ENCODE measurements at places on chromosomes 6 and 20.
A peak's percentile ranks its signal among the peaks of the same experiment; 100 is the strongest.

GRCh38 chr20:24998631-24999445 is 6.3 kb upstream of the APMAP start:
- DNase-seq = peak; percentile 40

- peak; percentile 41 for DNase-seq
These were observed 170.2 kb downstream of the NFATC2 start for GRCh38 chr20:51372176-51372803.

DNA sequence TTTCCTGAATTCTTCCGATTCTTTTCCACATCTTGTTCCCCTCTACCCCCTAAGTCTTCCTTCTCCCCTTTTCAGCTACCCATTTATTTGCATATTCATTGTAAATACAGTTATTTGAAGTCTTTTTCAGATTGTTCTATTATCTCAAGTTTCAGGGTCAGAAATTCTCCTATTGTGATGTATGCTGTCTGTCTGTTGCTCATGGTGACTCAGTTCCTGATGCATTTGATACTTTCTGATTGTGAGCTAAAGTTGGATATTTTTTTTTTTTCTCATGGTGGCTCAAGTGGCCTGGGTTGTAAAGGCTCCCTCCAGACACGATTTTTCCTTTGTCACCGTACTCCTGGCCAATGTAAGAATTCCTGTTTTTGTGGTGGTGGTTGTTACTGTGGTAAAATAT is 4.9 kb upstream of the PI16 start:
- DNase-seq = no peak

DNA sequence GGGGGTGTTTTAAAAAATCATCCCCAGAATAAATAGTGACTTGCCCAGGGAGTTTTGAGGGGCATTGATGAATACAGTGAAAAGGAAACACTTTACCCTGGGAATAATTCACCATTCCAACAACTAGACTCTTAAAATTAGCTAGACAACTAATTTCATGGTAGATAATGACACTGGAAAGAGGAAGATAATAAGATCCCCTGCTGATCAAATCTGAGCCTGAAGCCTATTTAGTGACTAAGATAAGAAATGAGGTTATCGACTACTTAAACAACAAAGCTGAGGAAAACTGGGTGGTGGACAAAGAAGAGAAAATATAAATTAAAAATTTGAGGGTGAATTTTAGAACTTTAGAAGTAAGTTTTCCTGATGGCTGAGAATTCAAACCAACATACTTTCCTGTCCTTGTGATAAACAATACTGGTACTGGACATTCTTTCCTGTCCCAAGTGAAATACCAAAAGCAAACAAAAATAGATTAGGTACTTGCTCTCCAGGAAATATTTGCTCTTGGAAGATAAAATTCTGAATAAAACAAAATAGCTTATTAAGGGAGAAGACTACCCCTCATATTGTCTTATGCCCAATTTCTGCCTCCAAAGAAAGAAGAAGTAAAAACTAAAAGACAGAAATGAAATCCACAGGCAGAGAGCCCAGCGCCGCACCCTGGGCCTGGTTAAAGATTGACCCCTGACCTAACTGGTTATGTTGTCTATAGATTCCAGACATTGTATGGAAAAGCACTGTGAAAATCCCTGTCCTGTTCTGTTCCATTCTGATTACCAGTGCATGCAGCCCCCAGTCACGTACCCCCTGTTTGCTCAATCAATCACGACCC is 64.0 kb upstream of the ADGRF4 start:
- no peak for DNase-seq

DNA sequence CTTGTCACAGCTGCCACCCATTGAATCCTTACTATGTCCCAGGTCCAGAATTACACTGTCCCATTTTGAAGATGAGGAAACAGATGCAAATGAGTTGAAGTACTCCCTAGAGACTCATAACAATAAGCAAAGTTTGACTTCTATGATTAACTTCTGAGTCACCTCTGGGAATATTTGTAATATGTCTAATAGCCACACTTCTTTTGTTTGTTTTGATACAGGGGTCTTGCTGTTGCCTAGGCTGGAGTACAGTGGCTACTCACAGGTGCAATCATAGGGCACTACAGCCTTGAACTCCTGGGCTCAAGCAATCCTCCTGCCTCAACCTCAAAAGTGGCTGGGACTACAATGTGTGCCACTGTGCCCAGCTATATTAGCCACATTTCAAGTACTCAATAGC is 11.4 kb upstream of the SOX12 start:
- no peak for DNase-seq

- no peak for DNase-seq
These were observed 54.4 kb downstream of the ARFGEF2 start for GRCh38 chr20:48975955-48976354.

- no peak for DNase-seq
These were observed 90.0 kb downstream of the PRND start for GRCh38 chr20:4811661-4812181.

DNA sequence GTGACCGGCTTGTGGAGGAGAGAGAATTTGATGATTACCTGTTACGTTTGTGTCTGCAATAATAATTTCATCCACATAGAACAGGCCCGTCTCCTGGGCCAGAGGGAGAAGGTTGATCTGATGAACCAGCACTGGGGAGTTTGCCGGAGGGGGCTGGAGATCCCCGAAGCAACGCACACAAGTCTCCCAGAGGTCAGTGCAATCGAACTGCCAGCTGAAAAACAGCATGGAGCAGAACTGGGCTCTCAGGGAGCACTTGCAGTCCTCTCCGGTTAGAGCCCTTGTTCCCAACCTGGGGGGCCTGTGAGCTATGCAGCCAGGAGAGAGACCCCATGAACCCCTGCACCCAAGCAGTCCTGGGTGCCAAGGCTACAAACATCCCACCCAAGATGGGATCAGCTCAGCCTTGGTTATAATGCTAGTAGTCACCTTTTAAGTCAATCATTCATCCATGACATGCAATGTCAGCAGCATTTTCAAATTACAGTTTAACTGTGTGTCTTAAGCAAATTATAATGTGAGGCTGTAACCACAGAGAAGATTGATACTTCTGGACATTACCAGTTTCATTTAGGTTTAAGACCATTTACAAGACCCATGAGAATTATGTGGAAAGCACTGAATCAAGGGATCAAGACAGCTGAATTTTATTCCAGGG is 34.2 kb downstream of the PKHD1 start:
- DNase-seq = no peak

- no peak for DNase-seq
These were observed 455.4 kb downstream of the RNF144B start for GRCh38 chr6:18842534-18842933.

- no peak for DNase-seq
These were observed 19.9 kb downstream of the SLC2A4RG start for GRCh38 chr20:63759377-63759901.

GRCh38 chr6:8059129-8059528 is 5.1 kb downstream of the BLOC1S5 start:
- peak; percentile 38 for DNase-seq

DNA sequence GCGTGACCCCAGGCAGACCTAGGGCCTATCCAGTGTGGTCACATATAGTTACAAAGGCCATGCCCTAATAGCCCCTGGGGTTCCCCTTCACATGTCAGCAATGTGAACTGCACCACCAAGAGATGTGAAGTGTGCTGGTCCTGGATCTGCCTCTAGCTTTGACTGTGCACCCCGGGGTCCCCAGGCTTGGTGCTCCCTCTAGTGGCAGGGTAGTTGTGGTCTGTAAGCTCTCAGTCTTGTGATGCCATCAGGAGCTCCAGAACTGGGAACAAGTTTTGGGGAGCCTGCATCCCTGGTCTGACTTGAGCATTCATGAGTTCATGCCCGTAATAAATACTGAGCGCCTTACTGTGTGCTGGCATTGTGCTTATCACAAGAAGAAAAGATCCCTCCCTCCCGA is 143.4 kb downstream of the DHX35 start:
- no peak for DNase-seq

DNA sequence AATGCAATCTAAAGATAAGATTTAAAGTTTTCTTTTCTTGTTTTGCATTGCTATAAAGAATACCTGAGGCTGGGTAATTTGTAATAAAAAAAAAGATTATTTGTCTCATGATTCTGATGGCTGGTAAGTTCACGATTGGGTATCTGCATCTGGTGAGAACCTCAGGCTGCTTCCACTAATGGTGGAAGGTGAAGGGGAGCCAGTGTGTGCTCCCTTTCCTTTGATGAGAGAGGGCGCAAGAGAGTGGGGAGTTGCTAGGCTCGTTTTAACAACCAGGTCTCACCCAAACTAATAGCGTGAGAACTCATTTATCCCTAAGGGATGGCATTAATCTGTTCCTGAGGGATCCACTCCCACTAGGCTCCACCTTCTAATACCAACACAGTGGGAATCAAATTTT is 353.2 kb downstream of the BTBD3 start:
- DNase-seq = no peak

DNA sequence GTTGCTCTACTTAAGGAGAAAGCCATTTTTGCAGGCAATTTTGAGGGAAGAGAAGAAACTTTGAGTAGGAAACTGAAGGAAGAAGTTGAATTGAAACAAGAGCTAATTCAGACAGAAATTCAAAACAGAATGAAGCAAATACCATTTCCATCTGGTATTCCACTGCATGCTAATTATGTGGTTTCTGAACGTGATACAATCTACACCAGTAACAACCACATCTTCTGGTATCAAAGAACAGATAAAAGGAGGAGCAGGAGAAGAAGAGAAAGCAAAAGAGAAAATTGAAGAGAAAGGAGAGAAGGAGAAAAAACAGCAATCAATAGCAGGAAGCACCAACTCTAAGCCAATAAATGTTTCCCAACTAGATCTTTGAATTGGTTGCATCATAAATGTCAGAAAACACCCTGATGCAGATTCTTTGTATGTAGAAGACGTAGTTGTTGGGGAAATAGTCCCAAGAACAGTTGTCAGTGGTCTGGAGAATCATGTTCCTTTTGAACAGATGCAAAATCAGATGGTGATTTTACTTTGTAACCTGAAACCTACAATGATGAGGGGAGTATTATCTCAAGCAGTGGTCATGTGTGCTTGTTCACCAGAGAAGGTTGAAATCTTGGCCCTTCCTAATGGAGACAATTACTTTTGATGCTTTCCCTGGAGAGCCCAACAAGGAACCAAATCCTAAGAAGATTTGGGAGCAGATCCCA is 132.4 kb downstream of the MACROD2 start:
- DNase-seq = no peak

GRCh38 chr6:135270676-135271536 is 89.8 kb downstream of the MYB start:
- no peak for DNase-seq

GRCh38 chr20:4522310-4522709 is 199.4 kb upstream of the PRND start:
- DNase-seq = no peak

DNA sequence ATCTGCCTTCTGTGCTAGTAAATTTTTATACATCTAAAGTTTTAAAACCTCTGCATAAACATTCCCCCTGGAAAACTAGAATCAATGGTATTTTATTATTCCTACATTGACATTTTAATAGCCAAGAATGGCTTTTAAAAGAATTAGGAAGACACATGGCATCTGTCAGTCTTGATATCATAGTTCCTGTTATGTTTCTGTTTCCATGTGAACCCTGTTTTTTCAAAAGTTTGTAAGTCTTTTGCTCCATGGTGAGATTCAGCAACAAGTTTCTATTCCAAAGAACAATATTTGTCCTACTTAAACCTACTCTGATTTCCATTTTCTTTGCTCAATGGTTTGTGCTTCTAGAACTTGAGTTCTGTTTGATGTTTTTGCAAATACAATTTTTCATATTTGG is 95.2 kb downstream of the PLEKHG1 start:
- no peak for DNase-seq

- no peak for DNase-seq
These were observed 13.5 kb upstream of the SNRPC start for GRCh38 chr6:34743625-34744293.

DNA sequence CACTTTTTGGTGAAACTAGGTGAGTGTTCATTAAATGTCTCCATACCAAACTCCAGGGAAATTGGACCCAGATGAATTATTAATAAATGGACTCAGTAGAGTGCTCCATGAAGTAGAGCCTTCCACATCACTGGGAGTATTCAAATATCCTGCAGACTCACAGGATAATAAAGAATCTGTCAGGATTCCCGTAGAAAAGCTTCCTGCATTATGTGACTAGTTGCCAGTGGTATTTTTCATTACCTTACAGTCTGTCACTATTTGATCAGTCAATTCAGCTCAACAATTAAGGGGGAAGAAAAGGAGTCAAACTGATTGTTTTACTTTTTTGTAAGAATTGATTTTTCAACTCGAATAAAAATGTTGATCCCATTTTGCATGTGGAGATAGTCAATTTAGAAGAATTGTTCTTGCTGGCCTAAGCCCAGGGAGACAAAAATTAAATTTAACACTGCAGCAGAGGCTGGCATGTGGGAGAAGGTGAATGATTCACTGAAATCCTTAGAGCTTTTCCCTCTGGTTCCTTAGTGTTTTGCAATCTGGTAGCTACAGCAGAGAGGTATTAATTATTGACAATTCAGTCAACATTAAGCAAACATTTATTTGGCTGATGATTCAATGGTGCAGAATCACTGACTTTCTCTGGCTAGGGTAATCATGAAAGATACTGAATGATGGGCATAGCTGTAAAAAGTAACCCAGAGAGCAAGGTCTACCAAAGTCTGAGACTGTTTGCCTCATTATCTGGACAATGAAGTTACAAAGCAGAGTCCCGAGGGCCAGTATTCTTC is 442.4 kb downstream of the CD83 start:
- no peak for DNase-seq

GRCh38 chr6:25590986-25591385 is 61.0 kb upstream of the SCGN start:
- no peak for DNase-seq

DNA sequence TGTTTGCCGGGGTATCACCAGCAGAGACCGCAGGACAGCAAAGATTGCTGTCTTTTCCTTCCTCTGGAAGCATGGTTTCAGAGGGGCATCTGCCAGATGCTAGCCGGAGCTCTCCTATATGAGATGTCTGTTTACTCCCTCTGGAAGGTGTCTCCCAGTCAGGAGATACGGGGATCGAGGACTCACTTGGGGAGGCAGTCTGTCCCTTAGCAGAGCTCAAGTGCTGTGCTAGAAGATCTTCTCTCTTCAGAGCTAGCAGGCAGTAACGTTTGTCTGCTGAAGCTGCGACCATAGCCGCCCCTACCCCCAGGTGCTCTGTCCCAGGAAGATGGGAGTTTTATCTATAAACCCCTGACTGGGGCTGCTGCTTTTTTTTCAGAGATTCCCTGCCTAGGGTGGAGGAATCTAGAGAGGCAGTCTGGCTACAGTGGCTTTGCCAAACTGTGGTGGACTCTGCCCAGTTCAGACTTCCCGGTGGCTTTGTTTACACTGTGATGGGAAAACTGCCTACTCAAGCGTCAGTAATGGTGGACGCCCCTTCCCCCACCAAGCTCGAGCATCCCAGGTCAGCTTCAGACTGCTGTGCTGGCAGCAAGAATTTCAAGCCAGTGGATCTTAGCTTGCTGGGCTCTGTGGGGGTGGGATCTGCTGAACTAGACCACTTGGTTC is 133.0 kb upstream of the FLRT3 start:
- DNase-seq = no peak

DNA sequence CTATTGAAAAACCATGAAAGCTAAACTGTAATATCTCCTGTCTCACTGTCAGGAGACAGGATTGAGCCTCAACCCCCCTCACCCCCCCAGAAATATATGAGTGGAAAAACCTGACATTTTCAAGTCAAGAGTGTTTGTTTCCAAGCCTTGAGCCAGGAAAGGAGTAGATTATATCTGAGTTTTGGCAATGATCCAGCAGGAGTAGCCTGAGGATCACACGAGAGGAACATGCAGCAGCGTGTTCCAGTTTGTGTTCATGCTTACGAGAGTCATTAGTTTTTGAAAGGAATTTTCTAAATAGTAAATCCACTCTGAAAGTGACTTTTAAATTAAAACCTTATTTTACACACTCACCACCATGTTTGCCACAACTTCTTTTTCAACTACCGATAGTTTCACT is 15.8 kb downstream of the IL22RA2 start:
- no peak for DNase-seq

GRCh38 chr6:130557481-130558112 is 191.8 kb downstream of the TMEM200A start:
- peak; percentile 10 for DNase-seq

Measured in MM.1S (cell line).